SJSA1 (cell line): ENCODE measurements at places on chromosomes 7 and 10. TPM values are rescaled to one million over a fixed set of nuclear protein-coding genes. Genes with fewer than 3 reads are reported as not detected.

The LRRC18 gene
- total RNA-seq: not detected in 2 replicates

The GATA3 gene
- not detected in 2 replicates for total RNA-seq

The COL13A1 gene
- total RNA-seq: 74.8 and 95.4 TPM in 2 replicates

The SP4 gene
- 9.1 and 13.6 TPM in 2 replicates for total RNA-seq

The SPAM1 gene
- not detected in 2 replicates for total RNA-seq

The ZNF503 gene
- total RNA-seq: 2.6 and 6.0 TPM in 2 replicates

The EVX1 gene
- total RNA-seq: not detected in 2 replicates

The GPR85 gene
- 2.3 and 7.1 TPM in 2 replicates for total RNA-seq

The ST8SIA6 gene
- 0.39 TPM in 1 of 2 replicates, not detected in the other for total RNA-seq

The PGAM2 gene
- 0.13 TPM in 1 of 2 replicates, not detected in the other for total RNA-seq

The NKX6-2 gene
- total RNA-seq: not detected in 2 replicates

The MMS19 gene
- 60.5 and 71.3 TPM in 2 replicates for total RNA-seq

The TUBAL3 gene
- not detected in 2 replicates for total RNA-seq

GRCh38 chr10:128432423-128432822 lies 306.2 kb upstream of the MKI67 start:
- no peaks in the 10 kb centered on the region for H3K27me3 ChIP-seq
- no peak overlapping the region for H3K27ac ChIP-seq
- no peak for DNase-seq

DNA sequence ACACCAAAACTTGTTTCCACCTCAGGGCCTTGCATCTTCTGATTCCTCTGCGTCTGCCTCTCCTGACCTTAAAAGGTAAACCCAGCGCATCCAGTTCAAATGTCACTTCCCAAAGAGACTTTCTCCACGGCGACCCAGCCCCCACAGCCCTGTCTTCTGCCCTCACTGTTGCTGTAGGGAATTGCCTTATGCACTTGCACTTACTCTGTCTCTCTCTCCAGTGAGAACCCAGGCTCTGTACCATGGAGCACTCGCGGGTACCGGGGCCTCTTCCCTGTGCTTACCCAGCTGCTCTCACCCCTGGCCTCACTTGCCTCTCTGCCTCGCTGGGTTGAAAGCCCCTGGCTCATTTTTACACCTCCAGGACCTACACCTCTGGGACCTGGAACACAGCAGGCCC lies 48.4 kb downstream of the AOC1 start:
- DNase-seq: no peak
- H3K27me3 ChIP-seq: peaks cover 10% of the 10 kb centered on the region
- no peaks in the 10 kb centered on the region for H3K36me3 ChIP-seq
- H3K27ac ChIP-seq: no peak overlapping the region
- H3K4me3 ChIP-seq: no peak overlapping the region

- H3K27me3 ChIP-seq: no peaks in the 10 kb centered on the region
- DNase-seq: no peak
- H3K4me3 ChIP-seq: no peak overlapping the region
- H3K27ac ChIP-seq: no peak overlapping the region
- H3K4me1 ChIP-seq: peaks cover 5% of the 10 kb centered on the region
These were observed 5.2 kb upstream of the MYH16 start for GRCh38 chr7:99267481-99267840.

DNA sequence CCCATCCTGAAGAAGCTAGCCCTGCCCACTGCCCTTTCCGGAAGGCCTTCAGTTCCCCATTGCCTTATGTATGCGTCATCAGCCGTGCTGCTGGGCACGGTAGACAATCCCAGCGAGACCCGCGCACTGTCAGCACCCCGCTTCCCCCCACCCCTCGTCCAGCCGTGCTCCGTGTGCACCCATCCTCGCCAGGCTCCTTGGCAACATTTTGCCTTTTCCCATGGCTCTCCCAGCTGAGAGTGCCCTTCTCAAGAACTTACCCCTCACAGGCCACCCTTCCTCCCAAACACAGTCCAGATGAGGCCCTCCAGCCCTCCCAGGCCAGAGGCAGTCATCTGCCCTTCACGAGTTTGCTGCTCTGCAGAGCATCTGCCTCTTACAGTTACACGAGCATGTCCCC lies 633.8 kb upstream of the FOXK1 start:
- H3K27me3 ChIP-seq: no peaks in the 10 kb centered on the region
- no peaks in the 10 kb centered on the region for H3K4me1 ChIP-seq
- no peak for DNase-seq
- peaks cover 5% of the 10 kb centered on the region for H3K36me3 ChIP-seq

DNA sequence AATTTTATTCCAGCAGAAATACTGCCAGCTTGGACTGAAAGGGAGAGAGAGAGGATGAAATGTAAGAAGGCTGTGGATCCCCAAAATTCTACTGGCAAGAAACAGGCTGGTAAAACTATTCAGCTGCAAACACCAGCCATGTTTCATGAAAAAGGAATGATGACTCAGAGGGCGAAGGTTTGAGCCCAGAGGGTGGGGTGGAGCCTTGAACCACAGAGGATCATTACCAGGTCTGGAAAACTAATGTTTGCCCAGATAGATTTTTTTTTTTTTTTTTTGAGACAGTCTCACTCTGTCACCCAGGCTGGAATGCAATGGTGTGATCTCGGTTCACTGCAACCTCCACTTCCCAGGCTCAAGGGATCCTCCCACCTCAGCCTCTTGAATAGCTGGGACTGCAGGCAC lies 41.7 kb upstream of the NRF1 start:
- no peak overlapping the region for H3K4me3 ChIP-seq
- H3K27ac ChIP-seq: peak overlapping the region; percentile 65
- no peaks in the 10 kb centered on the region for H3K27me3 ChIP-seq
- peaks cover 16% of the 10 kb centered on the region for H3K4me1 ChIP-seq
- no peaks in the 10 kb centered on the region for H3K36me3 ChIP-seq

DNA sequence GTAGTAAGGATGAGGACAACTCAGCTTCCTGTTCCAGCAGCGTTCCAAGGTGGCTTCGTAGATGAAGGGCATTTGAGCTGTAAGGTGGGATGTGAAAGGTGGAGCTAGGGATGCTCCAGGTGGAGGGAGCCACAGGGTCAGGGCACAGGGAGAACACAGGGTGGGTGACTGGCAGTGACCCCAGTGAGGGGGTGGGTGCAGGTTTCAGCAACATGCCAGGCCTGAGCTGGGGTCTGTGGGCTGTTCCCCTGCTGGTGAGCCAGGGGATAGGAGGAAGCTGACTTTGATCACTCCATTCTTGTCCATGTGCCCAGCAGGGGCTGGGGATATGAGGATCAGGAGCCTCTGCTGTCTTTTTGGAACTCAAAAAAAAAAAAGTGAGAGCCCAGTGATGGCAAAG lies 33.2 kb downstream of the CDH23 start:
- H3K36me3 ChIP-seq: no peaks in the 10 kb centered on the region
- no peak overlapping the region for H3K4me3 ChIP-seq
- DNase-seq: peak; percentile 40
- H3K4me1 ChIP-seq: peaks cover 6% of the 10 kb centered on the region; the same call in 1 of the 2 replicates

DNA sequence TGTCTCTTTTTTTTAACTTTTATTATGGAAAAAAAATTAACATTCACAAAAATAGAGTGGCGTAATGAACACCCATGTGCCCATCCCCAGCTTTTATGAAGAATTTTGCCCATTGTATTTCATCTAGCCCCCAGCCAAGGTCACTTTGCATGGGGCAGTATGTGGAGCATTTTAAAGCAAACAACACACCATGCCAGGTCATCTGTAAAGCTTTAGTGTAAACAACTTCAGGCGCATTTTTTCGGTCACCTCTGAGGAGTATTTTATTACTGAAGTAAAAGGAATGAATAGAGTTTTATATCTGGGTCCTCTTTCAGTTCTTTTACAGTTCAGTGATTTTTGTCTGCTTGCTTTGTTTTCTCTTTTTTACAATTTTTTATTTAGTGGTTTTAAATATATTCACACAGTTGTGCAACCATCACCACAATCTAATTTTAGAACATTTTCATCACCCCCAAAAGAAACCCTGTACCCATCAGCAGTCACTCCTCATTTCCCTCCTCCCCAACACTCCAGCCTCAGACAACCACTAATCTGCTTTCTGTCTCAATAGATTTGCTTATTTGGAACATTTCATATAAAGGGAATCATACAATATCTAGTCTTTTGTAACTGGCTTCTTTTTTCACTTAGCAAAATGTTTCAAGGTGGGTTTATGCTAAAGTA lies 87.9 kb downstream of the SLC37A3 start:
- no peak overlapping the region for H3K4me3 ChIP-seq
- no peaks in the 10 kb centered on the region for H3K27me3 ChIP-seq
- H3K4me1 ChIP-seq: no peaks in the 10 kb centered on the region
- DNase-seq: no peak
- no peak overlapping the region for H3K27ac ChIP-seq
- H3K36me3 ChIP-seq: no peaks in the 10 kb centered on the region

GRCh38 chr7:98301693-98302470 lies 20.4 kb downstream of the BRI3 start:
- peaks cover 26% of the 10 kb centered on the region for H3K36me3 ChIP-seq
- DNase-seq: no peak
- no peak overlapping the region for H3K27ac ChIP-seq
- no peaks in the 10 kb centered on the region for H3K4me1 ChIP-seq

DNA sequence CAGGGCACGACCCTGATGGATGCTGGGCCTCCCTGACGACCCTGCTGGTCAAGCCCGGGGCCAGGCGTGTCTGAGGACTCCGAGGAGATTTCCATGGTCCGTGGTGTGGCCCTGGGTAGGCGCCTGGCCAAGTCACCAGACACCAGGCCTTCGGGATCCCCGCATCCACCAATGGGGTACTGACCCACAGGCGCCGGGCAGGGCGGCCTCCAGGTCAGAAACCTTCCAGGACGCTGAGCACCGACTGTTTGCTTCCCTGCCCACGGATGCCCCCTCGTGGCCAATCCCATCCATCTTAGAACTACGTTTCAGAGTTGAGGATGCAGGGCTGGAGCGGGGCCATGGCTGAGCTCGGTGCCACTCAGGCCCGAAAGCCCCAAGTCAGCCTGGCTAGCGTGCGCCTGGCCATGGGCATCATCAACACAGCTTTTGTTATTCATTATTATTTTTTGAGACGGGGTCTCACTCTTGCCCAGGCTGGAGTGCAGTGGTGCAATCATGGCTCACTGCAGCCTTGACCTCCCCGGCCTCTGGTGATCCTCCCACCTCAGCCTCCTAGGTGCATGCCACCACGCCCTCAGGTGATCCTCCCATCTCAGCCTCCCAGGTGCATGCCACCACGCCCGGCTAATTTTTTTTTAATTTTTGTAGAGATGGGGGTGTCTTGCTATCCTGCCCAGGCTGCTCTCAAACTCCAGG lies 7.1 kb upstream of the AMZ1 start:
- peaks cover 5% of the 10 kb centered on the region; the same call in 1 of the 2 replicates for H3K4me1 ChIP-seq
- H3K4me3 ChIP-seq: no peak overlapping the region
- DNase-seq: peak; percentile 59
- H3K27ac ChIP-seq: no peak overlapping the region

DNA sequence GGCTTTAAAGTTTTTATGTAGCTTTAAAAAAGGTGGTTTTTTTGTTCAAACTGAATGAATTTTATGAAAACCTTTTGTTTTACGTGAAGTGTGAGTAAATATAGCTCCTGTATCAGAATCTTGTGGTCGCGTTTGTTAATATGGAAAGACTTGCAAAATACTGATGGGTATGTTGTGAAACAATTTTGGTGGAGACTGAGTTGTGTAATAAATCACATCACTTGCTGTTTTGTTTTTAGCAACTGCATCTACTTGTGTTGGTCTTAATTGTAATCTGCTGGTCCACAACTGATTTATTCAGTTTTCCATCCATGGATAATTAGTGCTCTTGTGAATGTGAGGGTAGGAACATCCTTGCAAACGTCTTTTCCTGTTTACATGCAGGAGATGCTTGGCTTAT lies 10.5 kb downstream of the PLXDC2 start:
- no peak overlapping the region for H3K4me3 ChIP-seq
- no peaks in the 10 kb centered on the region for H3K36me3 ChIP-seq
- H3K27me3 ChIP-seq: no peaks in the 10 kb centered on the region
- no peak overlapping the region for H3K27ac ChIP-seq
- H3K4me1 ChIP-seq: no peaks in the 10 kb centered on the region

DNA sequence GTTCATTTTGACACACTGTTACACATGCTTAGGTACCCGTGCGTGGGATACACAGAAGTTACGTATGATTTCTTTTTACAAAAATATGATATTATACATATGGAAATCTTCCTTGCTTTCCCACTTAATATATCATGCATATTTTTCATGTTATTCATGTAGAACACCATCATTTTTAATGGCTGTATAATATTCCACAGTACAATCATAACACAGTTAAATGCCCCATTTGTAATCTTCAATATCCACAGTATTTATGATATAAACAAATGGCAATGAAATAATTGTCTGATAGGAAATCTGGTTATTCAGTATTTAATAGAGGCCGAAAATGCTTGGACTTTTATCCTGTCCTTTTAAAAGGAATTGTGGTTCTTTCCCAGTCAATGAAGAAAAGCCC lies 23.2 kb downstream of the VIPR2 start:
- no peaks in the 10 kb centered on the region for H3K36me3 ChIP-seq
- H3K4me1 ChIP-seq: no peaks in the 10 kb centered on the region
- H3K4me3 ChIP-seq: no peak overlapping the region
- no peak for DNase-seq
- no peak overlapping the region for H3K27ac ChIP-seq
- H3K27me3 ChIP-seq: 0 out of 2 replicates have a peak, but pooled peaks cover 2% of the 10 kb centered on the region

GRCh38 chr10:24723386-24723787 lies 300 bp downstream of the ARHGAP21 start:
- peak overlapping the region; percentile 75 for H3K4me3 ChIP-seq
- H3K4me1 ChIP-seq: peaks cover 35% of the 10 kb centered on the region
- no peak for DNase-seq
- peak overlapping the region; percentile 90 for H3K27ac ChIP-seq
- no peaks in the 10 kb centered on the region for H3K27me3 ChIP-seq

- H3K36me3 ChIP-seq: no peaks in the 10 kb centered on the region
- peaks cover 6% of the 10 kb centered on the region for H3K4me1 ChIP-seq
- no peak overlapping the region for H3K27ac ChIP-seq
- no peak for DNase-seq
- H3K4me3 ChIP-seq: no peak overlapping the region
These were observed 28.1 kb downstream of the DLG5 start for GRCh38 chr10:77898323-77899079.

DNA sequence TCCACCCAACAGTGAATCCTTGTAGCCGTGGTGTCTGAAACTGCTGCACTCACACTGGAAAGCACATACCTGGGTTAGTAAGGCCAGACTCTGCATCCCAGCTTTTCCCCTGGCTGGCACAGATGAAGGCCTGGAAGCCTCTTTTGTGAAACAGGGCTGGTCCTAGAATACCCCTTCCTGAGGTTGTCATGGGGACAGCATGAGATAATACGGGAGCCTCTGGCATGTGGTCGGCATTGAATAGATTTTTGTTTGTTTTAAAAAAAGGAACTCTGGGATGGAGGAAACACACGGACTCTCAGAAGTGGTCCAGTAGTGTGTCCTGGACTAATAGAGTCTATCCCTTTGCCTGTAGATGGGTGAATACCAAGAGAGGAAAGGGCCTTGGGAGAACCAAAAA lies 129.7 kb downstream of the TMEM178B start:
- no peak overlapping the region for H3K27ac ChIP-seq
- no peaks in the 10 kb centered on the region for H3K4me1 ChIP-seq
- no peak overlapping the region for H3K4me3 ChIP-seq
- H3K36me3 ChIP-seq: no peaks in the 10 kb centered on the region
- no peak for DNase-seq

DNA sequence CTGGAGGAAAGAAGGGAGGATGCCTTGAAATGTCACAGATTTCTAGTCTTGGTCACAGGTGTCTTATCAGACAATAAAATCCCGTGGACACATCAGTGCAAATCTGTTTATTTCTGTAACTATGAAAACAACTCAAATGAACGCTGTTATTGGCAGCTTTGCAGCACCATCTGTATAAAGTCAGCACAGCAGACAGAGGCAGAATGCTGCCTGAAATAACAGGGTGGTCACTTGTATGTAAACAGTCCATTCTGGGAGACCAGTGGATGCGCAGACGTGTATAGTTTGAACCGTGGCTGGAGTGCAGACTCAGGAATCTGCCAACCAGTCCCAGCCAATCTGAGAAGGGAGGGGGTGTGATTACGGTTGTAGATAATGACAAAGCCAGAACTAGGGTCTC lies 54.8 kb downstream of the SEC23IP start:
- H3K27ac ChIP-seq: no peak overlapping the region
- peaks cover 21% of the 10 kb centered on the region for H3K36me3 ChIP-seq
- H3K4me3 ChIP-seq: no peak overlapping the region
- no peak for DNase-seq
